ENCODE measurements at places on chromosomes 7 and 10. TPM values are rescaled to one million over a fixed set of nuclear protein-coding genes. Genes with fewer than 3 reads are reported as not detected.

- no peak for DNase-seq
- H3K4me3 ChIP-seq: no peak overlapping the region
- H3K4me1 ChIP-seq: no peaks in the 10 kb centered on the region
- no peaks in the 10 kb centered on the region for H3K36me3 ChIP-seq
These were observed 425.3 kb downstream of the INHBA start for GRCh38 chr7:41277561-41277960.

GRCh38 chr7:97215556-97215955 lies 98.1 kb downstream of the SDHAF3 start:
- no peak overlapping the region for H3K4me3 ChIP-seq
- H3K4me1 ChIP-seq: no peaks in the 10 kb centered on the region
- no peaks in the 10 kb centered on the region for H3K27me3 ChIP-seq
- no peaks in the 10 kb centered on the region for H3K36me3 ChIP-seq
- no peak overlapping the region for H3K27ac ChIP-seq
- no peak for DNase-seq

DNA sequence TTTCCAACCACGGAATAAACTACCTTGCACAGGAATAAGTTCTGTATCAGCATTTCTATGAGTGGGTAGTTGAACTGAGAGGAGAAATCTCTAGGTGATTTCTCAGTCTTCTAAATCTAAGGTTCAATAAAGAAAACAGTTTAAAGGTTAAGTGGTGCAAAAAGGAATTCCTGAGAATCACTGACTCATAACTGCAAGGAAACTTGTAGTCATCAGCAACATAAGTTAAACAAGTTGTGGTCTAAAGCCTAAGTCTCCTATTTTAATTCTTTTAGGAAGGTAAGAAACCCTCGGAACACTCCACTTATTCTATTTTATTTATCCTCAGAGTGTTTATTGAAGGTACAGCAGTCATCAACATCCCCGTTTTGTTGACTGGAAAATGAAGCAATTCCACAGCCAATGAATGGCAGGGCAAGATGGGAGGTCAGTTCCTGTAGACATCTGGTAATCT lies 92.4 kb upstream of the PIK3CG start:
- H3K4me3 ChIP-seq: no peak overlapping the region
- no peaks in the 10 kb centered on the region for H3K4me1 ChIP-seq
- H3K27me3 ChIP-seq: no peaks in the 10 kb centered on the region
- H3K27ac ChIP-seq: no peak overlapping the region
- DNase-seq: no peak

DNA sequence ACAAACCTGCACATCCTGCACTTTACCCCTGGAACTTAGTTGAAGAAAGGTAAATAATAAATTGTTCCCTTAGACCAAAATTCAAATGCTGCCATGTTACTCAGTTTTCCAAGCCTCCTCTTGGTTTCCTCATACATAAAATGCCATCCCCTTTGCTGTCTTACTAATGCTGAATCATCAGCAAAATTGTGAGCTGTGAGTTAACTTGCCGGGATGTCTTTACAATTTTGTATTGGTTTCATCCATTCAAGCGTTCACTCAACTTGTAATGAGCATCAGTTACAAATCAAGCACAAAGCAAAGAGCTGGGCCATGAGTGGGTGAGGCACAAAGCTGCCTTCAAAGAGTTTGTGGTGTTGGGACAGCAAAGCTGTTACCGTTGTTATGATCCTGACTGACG lies 395.8 kb upstream of the ZMIZ1 start:
- DNase-seq: no peak
- no peaks in the 10 kb centered on the region for H3K4me1 ChIP-seq
- H3K27me3 ChIP-seq: no peaks in the 10 kb centered on the region

DNA sequence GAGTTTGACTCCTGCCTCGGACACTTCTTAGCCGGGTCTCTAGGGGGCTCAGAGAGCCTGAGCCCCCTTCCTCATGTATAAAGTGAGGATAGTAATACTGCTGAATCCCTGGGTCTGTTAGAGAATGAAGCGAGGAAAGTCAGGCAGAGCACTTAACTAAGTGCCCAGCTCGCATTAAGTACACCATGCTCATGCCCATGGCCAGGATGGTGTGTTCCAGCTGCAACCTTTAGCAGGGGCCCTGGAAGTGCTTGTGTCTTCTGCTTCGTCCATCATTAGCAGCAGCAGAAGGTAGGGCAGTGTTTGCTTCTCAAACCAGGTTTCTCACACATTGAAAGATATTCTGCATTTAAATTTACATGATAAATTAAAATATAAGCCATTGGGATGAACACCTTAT lies 27.3 kb upstream of the WDFY4 start:
- no peaks in the 10 kb centered on the region for H3K27me3 ChIP-seq
- DNase-seq: no peak
- H3K36me3 ChIP-seq: no peaks in the 10 kb centered on the region
- no peak overlapping the region for H3K27ac ChIP-seq
- no peak overlapping the region for H3K4me3 ChIP-seq

DNA sequence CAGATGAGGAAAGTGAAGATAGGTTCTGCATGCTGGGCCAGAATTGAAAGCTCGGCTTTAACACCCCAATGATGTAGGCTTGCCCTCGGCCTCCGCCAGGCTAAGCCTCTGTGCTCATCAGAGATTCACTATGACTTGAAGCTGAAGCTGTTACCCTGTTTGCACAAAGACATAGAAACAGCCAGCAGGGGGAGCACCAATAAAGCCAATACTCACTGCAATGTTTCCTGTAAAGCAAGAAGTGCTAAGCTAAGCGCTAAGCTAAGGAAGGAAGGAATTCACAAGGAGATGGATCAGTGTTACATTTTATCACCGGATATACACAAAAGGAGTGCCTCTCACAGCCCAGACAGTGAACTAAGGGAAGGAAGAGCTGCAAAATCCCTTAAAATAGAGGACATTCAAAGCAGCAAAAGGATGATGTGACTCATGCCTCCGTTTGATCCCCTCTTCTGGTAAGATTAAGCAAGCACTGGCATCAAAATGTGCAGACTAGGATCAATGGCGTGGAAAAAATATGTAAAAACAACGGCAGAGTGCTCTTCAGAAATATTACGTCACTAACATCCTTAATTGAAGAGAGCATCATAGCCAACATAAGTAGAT lies 153.8 kb downstream of the COBL start:
- no peak overlapping the region for H3K4me3 ChIP-seq
- H3K36me3 ChIP-seq: no peaks in the 10 kb centered on the region
- no peak overlapping the region for H3K27ac ChIP-seq
- no peaks in the 10 kb centered on the region for H3K4me1 ChIP-seq

GRCh38 chr7:24966802-24967201 lies 13.2 kb downstream of the OSBPL3 start:
- no peaks in the 10 kb centered on the region for H3K36me3 ChIP-seq
- H3K4me3 ChIP-seq: no peak overlapping the region
- no peak for DNase-seq
- H3K4me1 ChIP-seq: peaks cover 14% of the 10 kb centered on the region
- no peaks in the 10 kb centered on the region for H3K27me3 ChIP-seq
- no peak overlapping the region for H3K27ac ChIP-seq

DNA sequence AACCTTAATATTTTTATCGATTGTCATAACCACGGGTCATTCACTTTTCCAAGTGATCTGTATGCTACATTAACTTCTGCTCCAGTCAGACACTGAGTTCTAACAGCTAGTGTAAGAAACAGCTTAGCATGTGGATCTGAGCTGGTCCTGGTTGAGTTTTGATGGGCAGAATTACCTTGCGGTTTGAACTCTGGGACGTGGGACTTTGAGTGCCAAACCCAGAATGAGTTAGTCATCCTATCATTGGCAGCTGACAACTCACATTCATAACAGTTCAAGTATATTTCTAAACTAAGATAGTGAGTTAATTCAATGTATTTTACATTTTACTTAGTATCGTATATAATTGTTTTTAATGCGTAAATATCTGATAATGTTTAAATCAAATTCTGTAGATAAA lies 43.2 kb downstream of the C7orf33 start:
- no peak overlapping the region for H3K4me3 ChIP-seq
- H3K27ac ChIP-seq: no peak overlapping the region
- no peaks in the 10 kb centered on the region for H3K27me3 ChIP-seq
- DNase-seq: no peak

DNA sequence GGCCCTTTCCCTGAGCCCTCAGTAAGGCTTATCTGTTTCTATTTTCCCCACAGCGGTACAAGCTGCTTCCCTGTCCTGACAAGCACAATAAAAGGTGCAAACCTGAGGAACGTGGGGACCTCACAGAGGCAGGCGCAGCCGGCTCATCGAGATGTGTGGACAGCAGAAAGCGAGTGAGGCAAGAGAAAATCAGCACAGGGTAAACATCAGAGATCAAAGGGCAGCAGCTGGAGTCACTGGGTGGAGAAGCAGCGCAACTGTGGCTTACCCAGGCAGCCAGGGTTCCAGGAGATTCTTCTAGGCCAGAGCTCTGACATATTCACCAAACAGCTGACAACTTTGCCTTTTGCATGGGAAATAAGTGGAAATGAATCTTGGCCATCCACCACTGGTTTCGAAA lies 212.6 kb downstream of the WDR11 start:
- H3K27ac ChIP-seq: no peak overlapping the region
- H3K4me3 ChIP-seq: no peak overlapping the region
- H3K27me3 ChIP-seq: no peaks in the 10 kb centered on the region
- DNase-seq: no peak
- H3K4me1 ChIP-seq: no peaks in the 10 kb centered on the region

- no peak overlapping the region for H3K27ac ChIP-seq
- no peaks in the 10 kb centered on the region for H3K36me3 ChIP-seq
- DNase-seq: no peak
- no peak overlapping the region for H3K4me3 ChIP-seq
- no peaks in the 10 kb centered on the region for H3K27me3 ChIP-seq
These were observed 41.3 kb upstream of the HPSE2 start for GRCh38 chr10:99276848-99277486.

DNA sequence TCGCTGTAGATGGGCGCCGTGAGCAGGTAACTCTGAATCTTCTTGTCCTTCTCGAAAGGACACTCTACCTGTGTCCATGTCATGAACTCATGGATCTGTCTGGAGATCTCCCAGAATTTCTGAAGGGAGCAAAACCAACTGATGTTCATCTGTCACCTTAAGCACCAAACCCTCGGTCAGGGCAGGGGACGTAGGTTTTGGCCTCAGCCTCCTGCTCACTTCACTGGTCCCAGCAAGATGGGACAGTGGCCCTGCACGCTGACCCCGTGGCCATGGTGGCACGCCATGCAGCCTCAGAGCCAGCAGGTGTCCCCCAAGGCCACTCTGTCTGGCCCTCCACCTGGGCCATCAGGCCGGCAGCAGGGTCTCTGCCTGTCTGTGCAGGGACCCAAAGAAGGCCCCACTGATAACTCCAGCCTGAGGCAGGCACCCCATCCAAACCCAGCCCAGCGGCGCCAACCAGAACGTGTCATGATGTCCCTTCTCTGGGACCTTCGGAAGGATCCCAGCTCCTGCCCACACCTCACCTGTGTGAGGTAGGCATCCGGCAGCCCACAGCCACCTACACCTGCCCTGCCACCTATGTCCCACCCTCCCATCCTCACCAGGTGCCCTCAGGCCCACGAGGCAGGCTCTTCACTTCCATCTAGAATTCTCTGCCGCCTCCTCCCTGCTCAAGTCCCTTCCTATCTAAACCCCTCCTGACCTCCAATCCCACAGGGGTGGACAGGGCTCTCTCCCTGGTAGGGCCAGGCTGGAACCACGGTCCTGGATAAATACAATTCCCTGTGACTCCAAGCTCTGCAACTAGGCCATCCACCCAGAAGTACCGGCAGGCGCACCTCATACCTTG lies 59.0 kb downstream of the CSGALNACT2 start:
- no peaks in the 10 kb centered on the region for H3K27me3 ChIP-seq
- no peaks in the 10 kb centered on the region for H3K4me1 ChIP-seq
- H3K27ac ChIP-seq: no peak overlapping the region
- no peak for DNase-seq
- H3K36me3 ChIP-seq: peaks cover 30% of the 10 kb centered on the region

DNA sequence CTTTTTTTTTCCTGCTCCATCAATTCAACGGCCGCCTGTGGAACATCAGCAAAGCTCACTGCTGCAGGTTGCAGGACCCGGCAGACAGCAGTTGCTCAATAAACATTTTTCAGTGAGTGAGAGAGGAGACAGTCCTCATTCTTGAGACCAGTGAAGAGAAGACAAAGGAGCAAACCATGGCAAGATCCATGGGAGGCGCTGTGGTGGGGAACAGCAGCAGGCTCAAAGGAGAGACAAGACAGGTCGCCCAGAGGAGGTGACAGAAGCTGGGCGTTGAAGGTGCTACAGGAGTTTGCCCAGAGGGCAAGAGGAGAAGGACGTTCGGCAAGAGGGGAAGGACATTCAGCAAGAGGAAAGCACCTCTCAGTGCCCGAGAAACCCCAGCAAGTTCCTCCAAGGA lies 74.5 kb upstream of the FGFR2 start:
- no peaks in the 10 kb centered on the region for H3K36me3 ChIP-seq
- no peak overlapping the region for H3K27ac ChIP-seq
- H3K4me3 ChIP-seq: no peak overlapping the region

GRCh38 chr10:13016426-13016825 lies 14.9 kb upstream of the CCDC3 start:
- no peak overlapping the region for H3K4me3 ChIP-seq
- no peak for DNase-seq
- H3K27ac ChIP-seq: no peak overlapping the region
- H3K36me3 ChIP-seq: no peaks in the 10 kb centered on the region

DNA sequence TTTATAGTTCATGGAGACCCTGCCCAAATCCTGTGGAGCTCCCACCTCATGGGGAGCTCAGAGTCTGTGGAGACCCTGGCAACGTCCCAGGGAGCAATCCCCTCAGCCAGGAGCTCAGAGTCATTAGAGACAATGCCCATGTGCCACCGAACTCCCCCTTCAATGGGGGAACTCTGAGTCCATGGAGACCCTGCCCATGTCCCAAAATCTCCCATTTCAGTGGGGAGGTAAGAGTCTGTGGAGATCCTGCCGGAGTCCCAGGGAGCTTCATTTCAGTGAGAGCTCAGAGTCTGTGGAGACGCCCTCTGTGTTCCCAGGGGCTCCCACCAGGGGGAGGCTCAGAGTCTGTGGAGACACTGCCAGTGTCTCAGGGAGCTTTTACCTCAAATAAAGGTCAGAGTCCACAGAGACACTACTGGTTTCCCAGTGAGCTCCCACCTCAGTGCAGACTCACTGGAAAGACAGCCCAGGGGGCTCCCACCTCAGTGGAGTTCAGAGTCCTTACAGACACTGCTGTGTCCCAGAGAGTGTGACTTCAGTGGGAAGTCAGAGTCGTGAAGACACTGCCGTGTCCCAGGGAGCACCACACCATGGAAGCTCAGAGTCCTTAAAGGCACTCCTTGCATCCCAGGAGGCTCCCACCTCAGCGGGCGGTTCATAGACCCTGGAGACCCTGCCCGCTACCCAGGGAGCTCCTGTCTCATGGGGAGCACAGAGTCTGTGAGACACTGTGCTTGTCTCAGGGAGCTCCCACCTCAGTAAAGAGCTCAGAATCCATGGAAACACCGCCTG lies 5.0 kb downstream of the MYO1G start:
- no peaks in the 10 kb centered on the region for H3K27me3 ChIP-seq
- no peaks in the 10 kb centered on the region for H3K4me1 ChIP-seq
- no peak for DNase-seq
- H3K36me3 ChIP-seq: no peaks in the 10 kb centered on the region
- H3K27ac ChIP-seq: no peak overlapping the region

MYH16 gene
- total RNA-seq: not detected

WIPF3 gene
- 12.1 TPM for total RNA-seq

MCM10 gene
- total RNA-seq: 60.3 TPM

METTL27 gene
- 6.2 TPM for total RNA-seq

MRLN gene
- total RNA-seq: not detected

SYPL1 gene
- 56.1 TPM for total RNA-seq

KCNH2 gene
- 7.7 TPM for total RNA-seq

AKR1B15 gene
- total RNA-seq: 0.47 TPM

SPOCK2 gene
- total RNA-seq: 1.6 TPM

PTEN gene
- 48.7 TPM for total RNA-seq

SEC61G gene
- 156 TPM for total RNA-seq

IFIT1B gene
- total RNA-seq: not detected
